ENCODE measurements at places on chromosomes 1 and 21.

DNA sequence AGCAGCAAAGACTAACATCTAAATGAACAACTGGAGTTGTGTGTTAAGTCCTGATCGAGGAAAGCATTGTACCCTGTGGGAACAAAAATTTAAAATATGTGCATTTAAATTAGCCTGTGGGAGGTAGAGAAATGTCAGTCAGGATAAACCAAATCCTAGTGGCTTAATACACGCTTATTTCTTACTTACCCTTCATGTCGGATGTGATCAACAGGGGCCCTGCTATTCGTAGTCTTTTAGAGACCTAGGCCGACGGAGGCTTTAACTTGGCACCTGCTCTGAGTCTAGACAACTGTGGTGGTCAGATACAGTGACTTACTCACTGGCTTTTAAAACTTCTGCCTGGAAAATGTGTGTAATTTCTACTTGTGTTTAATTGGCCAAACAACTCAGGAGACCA is 10.2 kb downstream of the GSTM3 start:
- DNase-seq = no peak

GRCh38 chr1:234619071-234619480 is 9.1 kb upstream of the IRF2BP2 start:
- DNase-seq = peak; percentile 50

DNA sequence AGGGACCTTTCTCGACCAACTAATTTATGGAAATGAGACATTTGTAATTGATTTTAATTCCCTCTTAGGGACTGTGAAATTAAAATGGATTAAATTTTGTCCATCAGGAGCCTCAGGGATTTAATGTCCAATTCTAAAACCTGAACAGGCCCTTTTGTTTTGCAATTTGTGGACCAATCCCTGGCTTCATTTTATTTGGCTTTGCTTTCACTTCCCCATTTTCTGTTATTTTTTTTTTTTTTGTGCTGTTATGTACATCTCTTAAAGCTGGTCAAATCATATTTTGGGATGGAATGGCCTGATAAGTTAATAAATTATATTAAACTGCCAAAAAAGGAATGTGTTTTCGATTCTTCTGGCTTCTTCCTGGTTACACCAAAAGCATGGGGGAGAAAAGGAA is 28.9 kb downstream of the ZSCAN20 start:
- no peak for DNase-seq

GRCh38 chr1:200108659-200109058 is 81.1 kb downstream of the NR5A2 start:
- DNase-seq = no peak

- no peak for DNase-seq
These were observed 11.6 kb downstream of the PKP1 start for GRCh38 chr1:201294876-201295275.

DNA sequence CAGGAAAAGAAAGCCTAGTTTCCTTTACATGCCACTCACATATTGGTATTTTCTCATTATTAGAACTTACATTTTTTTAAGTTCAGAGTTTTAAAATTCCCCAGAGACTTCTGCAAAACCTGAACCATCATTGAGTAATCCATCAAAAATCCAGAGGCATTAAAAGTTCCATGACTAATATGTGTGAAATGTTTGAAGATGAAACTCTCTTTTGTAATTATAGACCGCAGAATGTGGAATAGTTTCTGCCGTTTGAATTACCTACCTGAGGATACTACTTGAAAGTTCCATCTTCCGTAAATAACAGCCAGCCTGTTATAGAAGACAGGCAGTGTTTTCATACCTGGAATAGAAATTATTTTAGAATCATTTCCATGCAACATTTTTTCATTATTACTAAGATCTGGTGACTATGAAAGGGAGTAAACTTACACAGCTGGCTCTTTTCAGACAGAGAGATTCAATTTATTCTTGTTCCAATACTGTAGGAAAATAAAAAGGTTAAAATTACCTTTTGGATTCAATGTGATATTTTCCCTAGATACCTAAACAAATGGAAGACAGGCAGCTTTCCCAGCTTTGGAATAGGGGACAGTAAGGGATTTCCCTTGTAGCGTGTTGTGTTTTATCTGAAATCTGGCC is 131.4 kb downstream of the ST6GALNAC5 start:
- peak; percentile 88 for DNase-seq

GRCh38 chr1:112706505-112707220 is at the start of gene RHOC:
TSS of gene RHOC (minus strand) at chr1:112707127. CDS start at chr1:112703799, 3,328 bp downstream.
- DNase-seq = peak; percentile 38

GRCh38 chr1:95021805-95022643 is 50.7 kb downstream of the ALG14 start:
- no peak for DNase-seq

GRCh38 chr1:160284782-160285344 is at the start of gene PEX19:
TSS of gene PEX19 (minus strand) at chr1:160285133. CDS start at chr1:160285124, 9 bp downstream.
- DNase-seq = peak; percentile 92
